GM23248 (cell line): ENCODE measurements at places on chromosomes 3 and 15.

- H3K27me3 ChIP-seq, result no peaks in the 10 kb centered on the region
- H3K4me1 ChIP-seq, result no peaks in the 10 kb centered on the region
- H3K27ac ChIP-seq, result no peak overlapping the region
These were observed 318.5 kb upstream of the ARPP21 start for GRCh38 chr3:35320646-35321407.

DNA sequence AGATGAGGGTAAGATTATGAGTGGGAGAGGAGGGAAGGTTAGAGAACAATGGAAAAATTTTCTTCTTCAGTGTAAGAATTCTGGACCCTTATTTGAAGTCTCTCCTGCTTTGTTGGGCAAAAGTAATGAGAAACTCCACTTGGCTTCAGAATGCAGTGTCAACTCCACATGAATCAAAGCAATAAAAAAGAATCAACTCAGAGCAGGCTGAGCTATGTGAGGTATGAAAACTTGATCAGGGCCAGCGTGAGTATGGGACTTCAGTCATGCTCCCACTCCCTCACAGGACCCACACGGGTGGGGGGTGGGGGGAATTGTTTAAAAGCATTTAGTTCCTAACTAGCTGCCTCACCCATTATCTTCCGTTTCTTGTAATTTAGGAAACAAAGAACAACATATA lies 502.2 kb downstream of the PDCD6IP start:
- no peak overlapping the region for H3K27ac ChIP-seq
- H3K4me1 ChIP-seq, result no peaks in the 10 kb centered on the region
- no peaks in the 10 kb centered on the region for H3K27me3 ChIP-seq
- H3K4me3 ChIP-seq, result no peak overlapping the region
- no peak for DNase-seq
- H3K36me3 ChIP-seq, result no peaks in the 10 kb centered on the region

- H3K4me3 ChIP-seq, result peak overlapping the region; percentile 32
- peaks cover 13% of the 10 kb centered on the region for H3K4me1 ChIP-seq
- H3K36me3 ChIP-seq, result no peaks in the 10 kb centered on the region
These were observed 120.1 kb upstream of the ARHGEF3 start for GRCh38 chr3:56921573-56922453.

- no peak for DNase-seq
- no peaks in the 10 kb centered on the region for H3K4me1 ChIP-seq
- H3K27me3 ChIP-seq, result no peaks in the 10 kb centered on the region
- no peaks in the 10 kb centered on the region for H3K36me3 ChIP-seq
- H3K4me3 ChIP-seq, result no peak overlapping the region
These were observed 320.2 kb downstream of the UNC13C start for GRCh38 chr15:54298396-54298795.

- H3K4me3 ChIP-seq, result no peak overlapping the region
- H3K36me3 ChIP-seq, result no peaks in the 10 kb centered on the region; the same call in 1 of the 2 replicates
- no peaks in the 10 kb centered on the region for H3K27me3 ChIP-seq
- H3K4me1 ChIP-seq, result no peaks in the 10 kb centered on the region
- no peak for DNase-seq
- no peak overlapping the region for H3K27ac ChIP-seq
These were observed 42.6 kb downstream of the PXK start for GRCh38 chr3:58375254-58375653.
